GM12891 (cell line): ENCODE measurements at places on chromosomes 13 and 19.

DNA sequence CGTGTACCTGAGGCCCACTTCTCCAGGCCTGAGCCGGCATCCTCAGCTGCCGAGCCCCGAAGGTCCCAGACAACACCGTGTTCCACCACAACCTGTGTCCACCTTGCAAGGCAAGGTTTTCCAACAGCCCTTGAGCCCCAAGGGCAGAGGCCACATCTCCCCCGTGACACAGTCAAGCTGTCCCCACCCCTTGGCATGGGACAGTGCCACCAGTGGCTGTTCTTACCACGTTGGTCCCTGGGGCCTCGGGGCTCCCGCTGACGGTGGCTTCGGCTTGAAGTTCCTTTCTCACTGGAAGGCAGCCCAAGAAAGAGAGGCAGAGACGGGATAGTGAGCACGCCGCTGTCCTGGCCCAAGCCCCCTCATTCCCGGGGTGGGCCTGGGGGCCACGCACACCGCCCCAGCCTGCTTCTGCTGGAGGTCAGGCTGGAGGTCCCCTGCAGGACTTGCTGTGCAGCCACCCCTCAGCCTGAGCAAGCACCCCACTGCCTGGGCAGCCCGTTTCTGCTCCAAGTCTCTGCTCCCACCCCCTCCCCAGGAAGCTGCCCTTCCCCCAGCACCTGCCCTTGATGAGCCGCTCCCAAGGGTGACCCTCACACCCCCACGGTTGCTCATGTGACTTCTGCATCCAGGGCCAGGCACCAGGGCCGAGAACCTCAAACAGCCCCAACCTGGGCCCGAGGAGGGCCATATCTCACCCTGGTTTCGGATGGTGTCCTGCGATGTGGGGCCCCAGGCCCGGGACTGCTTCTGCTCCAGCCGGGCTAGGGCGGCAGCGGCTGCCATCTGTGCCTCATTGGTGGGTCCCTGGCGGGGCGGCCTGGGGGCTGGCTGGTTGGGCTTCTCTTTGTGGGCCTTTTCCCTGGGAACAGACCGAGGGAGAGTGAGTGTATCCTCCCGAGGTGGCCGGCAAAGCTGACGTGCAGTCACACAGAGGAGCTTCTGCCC, 4.1 kb downstream of the UBXN6 start:
- DNase-seq, result peak; percentile 5

- no peak for DNase-seq
Observed at GRCh38 chr13:88086577-88086976, 415.4 kb downstream of the SLITRK5 start.

DNA sequence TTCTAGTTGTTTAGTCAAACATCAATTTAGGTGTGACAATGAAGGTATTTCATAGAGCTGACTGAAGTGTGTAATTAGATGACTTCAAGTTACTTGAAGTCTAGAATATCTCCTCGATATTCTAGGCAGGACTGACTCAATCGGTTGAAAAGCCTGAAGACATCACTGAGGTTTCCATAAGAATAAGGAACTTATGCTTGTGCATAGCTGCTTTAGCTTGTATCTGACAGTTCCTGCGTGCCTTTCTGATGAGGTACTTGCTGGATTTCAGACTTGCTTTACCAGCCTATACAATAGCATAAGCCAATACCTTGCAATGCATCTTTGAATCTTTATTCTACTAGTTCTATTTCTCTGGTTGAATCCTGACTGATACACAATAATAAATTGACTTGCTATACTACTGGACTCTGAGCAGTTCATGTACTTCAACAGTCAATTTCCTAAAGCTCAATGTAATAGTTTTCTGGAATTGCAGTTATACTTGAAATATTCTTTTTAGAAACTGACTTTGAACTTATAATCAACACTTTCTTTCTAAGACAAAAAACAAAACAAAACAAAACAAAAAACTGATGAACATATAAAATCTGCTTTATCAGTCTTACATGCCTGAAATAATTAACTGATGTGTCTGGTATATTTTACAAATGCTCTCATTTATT, 1534.8 kb downstream of the SLITRK5 start:
- no peak for DNase-seq

- DNase-seq, result no peak
Observed at GRCh38 chr19:6099033-6099432, 11.3 kb downstream of the RFX2 start.

- no peak for DNase-seq
Observed at GRCh38 chr19:35009424-35010415, 9.6 kb downstream of the GRAMD1A start.

- no peak for DNase-seq
Observed at GRCh38 chr19:5360003-5360780, 19.6 kb upstream of the PTPRS start.

- no peak for DNase-seq
Observed at GRCh38 chr13:37927561-37927960, 58.0 kb upstream of the TRPC4 start.

GRCh38 chr19:8255426-8256125, 46.4 kb downstream of the CERS4 start:
- DNase-seq, result no peak

GRCh38 chr19:45952686-45953505, 20.8 kb downstream of the NOVA2 start:
- DNase-seq, result no peak

GRCh38 chr13:24083722-24084421, 76.6 kb upstream of the SPATA13 start:
- no peak for DNase-seq

GRCh38 chr19:11457115-11457514, 21.7 kb downstream of the PRKCSH start:
- no peak for DNase-seq

- no peak for DNase-seq
Observed at GRCh38 chr19:4372165-4373012, 28.0 kb downstream of the SH3GL1 start.

- no peak for DNase-seq
Observed at GRCh38 chr19:33476151-33476707, 45.4 kb downstream of the PEPD start.

GRCh38 chr19:7544626-7545025, 9.1 kb downstream of the PNPLA6 start:
- DNase-seq, result no peak

DNA sequence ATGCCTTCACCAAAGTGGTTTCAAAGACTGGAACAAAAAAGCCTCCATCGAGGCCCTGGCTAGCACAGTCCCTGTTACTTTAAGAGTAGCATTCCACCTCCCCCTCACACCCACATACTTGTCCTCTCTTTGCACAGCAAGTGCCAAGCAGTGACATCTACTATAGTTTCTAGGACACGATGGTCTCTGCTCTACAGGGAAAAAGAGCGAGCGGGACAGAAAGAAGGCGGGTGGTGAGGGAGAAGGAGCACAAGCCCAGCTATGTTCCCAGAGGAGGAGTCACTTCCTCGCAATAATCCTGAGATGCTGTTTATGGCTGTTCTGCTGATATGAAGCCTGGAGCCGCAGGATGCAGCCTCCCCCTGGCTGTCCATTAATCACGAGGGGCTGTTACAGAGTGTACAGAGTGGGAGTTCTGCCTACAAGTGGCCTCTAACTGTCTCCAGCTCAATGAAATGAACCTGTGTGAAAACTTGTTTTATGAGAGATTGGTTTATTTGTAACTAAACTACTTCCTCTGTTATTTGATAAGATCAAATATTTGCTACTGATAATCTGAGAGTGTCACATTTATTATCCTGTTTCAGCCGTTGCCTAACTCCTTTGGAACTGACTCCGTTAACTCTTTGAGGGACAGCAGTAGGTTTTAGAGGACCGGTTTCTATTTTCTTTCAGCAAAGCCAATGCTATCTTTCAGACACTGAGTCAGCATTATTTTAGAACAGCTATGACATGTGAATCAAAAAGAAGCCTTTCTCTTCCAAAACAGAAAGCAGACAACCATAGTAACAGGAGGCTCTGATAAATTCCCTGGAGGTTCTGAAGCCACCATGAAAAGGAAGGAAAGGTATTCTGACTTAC, 208.0 kb downstream of the SPRY2 start:
- no peak for DNase-seq

GRCh38 chr19:53094754-53095575, 8.3 kb downstream of the ZNF160 start:
- DNase-seq, result peak; percentile 13

- no peak for DNase-seq
Observed at GRCh38 chr19:495402-496111, 729 bp upstream of the MADCAM1 start.

DNA sequence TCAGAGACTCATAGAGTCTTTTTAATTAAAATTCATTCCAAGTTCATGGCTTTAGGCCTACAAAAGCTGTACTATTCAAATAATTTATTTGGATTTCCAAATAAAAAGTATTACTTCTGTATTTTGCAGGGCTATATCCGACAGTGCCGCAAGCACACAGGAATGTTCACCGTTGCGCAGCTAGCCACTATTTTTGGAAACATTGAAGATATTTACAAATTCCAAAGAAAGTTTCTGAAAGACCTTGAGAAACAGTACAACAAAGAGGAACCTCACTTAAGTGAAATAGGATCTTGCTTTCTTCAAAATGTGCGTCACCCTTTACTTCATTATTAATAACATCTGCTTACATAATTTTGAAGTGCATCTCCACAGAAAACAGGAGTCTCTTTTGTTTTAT, 20.5 kb upstream of the C1QTNF9 start:
- no peak for DNase-seq

DNA sequence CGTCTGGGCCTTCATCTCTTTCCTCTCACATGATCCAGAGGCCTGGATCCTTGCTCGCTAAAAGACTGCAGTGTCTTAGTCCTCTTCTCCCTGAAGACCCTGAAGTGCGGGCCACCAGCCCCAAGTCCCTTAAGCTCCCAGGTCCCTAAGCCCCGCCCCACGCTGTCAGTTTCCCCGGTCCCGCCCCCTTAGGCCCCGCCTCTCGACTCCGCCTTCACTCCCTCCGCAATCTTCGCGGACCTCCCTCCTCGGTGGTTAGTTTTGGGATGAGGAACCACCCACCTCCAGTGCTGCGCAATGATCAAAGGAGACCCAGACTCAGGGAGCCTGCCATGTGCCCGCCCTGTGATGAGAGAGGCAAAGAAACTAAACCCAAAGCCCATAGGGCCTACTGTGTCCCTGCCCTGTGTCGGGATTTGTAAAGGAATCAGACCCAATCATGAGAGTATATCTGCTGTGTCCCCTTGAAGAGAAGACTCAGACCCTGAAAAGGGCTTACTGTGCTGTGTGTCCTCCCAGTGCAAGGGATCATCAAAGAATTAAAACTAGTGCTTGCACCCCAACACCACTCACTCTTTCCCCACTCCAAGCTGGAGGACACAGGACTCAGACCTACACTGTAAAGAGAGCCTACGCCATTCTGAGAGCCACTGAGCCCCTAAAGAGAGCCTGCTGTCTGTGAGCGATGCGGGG, 3.0 kb upstream of the COX6B1 start:
- DNase-seq, result no peak

DNA sequence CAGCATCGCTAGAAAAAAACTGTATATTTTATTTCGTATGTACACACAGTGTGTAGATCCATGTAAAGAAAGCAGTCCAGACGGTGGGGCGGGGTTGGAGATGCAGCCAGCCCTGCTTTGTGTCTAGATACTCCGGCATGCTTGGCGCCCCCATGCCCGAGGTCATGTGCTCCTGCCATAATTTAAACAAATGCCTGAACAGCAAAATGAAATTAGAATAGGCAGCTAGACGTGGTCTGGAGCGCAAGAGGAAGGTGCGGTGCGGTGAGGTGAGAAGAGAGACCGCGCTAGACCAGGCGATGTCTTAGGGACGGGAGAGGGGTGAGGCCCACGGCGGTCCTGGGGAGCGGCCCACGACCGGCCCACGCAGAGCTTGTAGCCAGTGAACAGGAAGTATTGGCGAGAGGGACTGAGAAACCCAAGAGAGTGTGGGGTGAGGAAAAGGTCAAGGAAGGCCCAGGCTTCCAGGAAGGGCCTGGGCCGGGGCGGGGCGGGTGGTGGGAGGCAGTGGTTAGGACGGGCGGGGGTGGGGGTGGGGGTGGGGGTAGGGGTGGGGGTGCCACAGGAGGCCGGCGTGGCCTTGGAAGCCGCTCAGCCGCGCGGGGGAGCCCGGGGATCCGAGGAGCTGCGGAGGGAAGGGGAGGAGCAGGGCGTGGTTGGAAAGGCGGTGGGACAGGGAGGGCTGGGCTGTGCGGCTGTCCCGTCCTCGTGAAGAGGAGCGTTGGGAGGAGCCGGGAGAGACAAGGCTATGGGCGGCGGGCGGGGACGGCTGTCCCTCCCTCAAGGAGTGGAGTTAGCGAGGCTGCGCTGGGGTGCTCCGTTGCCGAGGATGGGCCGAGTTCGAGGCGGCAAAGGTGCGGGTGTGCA, 254.7 kb upstream of the SGCG start:
- DNase-seq, result peak; percentile 51
